ENCODE measurements at places on chromosomes 3 and 15.

DNA sequence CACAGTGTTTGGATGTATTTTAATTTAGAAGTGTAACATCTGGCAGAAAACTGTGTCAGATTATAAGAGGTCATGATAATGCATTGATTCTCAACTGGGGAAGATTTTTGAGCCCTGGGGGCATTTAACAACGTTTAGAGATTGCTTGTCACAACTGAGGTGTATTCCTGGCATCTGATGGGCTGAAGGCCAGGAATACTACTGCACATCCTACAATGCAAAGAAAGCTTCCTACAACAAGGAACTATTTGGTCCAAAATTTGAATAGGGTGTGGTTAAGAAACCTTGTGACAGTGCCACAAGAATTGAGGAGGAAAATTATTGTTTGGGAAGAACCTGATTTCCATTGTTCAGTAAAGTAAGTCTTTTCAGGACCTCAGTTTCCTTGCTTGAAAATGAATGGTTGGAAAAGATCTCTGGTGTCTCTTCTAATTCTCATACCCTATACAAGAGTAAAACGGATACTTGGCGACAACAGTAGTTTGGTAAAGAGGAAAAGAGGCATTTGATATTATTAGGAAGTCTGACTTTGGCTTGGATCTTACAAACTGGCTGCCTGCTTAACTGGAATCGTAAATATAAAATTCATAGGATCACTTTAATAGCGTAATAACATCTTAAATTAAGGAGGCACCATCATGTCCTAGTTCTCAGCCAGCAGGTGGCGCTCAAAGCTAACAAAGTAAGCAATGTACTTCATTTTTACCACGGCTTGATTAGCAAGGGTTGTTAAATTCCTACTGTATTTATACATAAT lies 4.3 kb downstream of the DAZL start:
- H3K36me3 ChIP-seq, result no peaks in the 10 kb centered on the region
- H3K4me3 ChIP-seq, result no peak overlapping the region
- H3K27ac ChIP-seq, result no peak overlapping the region
- peak; percentile 89 for DNase-seq
- no peaks in the 10 kb centered on the region for H3K27me3 ChIP-seq

- no peaks in the 10 kb centered on the region for H3K27me3 ChIP-seq
- no peaks in the 10 kb centered on the region for H3K4me1 ChIP-seq
- H3K4me3 ChIP-seq, result no peak overlapping the region
- H3K36me3 ChIP-seq, result no peaks in the 10 kb centered on the region
- H3K27ac ChIP-seq, result no peak overlapping the region
Measured at GRCh38 chr3:107884719-107885460, 205.9 kb downstream of the CD47 start.

- DNase-seq, result peak; percentile 80
- peaks cover 28% of the 10 kb centered on the region for H3K4me1 ChIP-seq
- H3K4me3 ChIP-seq, result peak within 1 kb of the TSS; percentile 93
- H3K36me3 ChIP-seq, result no peaks in the 10 kb centered on the region
- H3K27me3 ChIP-seq, result no peaks in the 10 kb centered on the region
Measured at GRCh38 chr3:138187296-138188012, at the start of gene ARMC8. ARMC8 (plus strand) TSS chr3:138187301; CDS start chr3:138187555, 254 bp downstream.

DNA sequence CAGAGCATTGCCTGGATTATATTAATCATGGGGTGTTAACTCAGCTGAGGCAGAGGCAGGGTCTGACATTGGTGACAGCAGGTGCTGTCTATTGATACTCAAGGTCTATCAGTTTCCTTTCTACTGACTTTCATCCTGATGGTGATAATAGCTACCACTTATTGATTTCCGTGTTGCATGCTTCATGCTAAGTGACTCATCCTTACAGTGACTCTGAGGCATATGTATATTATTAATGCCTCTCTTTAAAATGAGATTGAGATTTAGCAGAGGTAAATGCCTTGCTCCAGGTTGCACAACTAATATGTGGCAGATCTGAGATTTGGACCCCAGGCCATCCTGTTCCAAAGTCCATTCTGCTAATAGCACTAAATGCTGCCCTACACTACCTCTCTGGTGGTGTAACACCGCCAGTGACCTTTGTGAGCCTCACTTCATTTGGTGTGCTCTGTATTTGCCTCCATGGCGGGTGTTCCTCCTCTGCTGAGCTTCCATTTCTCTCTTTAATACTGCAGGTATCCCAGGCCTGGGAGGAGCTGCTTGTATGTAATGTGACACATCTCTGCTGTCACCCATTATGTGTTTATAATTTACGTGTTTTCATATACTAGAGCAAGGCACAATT lies 50.4 kb downstream of the GPR171 start:
- H3K4me3 ChIP-seq, result no peak overlapping the region
- no peaks in the 10 kb centered on the region for H3K36me3 ChIP-seq
- H3K27me3 ChIP-seq, result no peaks in the 10 kb centered on the region
- no peak for DNase-seq
- no peak overlapping the region for H3K27ac ChIP-seq

Data from sigmoid colon (tissue), 7 donors.